ENCODE measurements at places on chromosomes 2 and 18.

GRCh38 chr18:9779630-9780029 is 71.5 kb downstream of the RAB31 start:
- DNase-seq: no peak

DNA sequence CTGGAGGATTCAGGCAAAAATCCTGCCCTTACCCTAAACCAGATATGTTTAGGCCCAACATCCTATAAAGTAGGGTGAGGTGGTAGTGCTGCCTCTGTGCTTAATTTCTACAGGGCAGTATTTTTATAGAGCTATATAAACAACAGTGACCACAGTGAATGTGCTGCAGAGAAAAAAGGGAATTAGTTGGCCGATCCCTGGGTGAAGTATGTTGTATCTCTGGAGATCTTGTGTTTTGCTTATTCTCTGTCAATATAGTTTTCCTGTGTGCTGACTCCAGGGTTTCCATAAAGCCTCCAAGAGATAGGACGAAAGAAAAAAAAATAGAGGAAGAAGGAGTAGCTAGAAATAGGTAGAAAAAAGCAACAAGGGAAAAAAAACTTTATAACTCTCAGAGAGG is 88.9 kb upstream of the THOC1 start:
- no peak for DNase-seq

DNA sequence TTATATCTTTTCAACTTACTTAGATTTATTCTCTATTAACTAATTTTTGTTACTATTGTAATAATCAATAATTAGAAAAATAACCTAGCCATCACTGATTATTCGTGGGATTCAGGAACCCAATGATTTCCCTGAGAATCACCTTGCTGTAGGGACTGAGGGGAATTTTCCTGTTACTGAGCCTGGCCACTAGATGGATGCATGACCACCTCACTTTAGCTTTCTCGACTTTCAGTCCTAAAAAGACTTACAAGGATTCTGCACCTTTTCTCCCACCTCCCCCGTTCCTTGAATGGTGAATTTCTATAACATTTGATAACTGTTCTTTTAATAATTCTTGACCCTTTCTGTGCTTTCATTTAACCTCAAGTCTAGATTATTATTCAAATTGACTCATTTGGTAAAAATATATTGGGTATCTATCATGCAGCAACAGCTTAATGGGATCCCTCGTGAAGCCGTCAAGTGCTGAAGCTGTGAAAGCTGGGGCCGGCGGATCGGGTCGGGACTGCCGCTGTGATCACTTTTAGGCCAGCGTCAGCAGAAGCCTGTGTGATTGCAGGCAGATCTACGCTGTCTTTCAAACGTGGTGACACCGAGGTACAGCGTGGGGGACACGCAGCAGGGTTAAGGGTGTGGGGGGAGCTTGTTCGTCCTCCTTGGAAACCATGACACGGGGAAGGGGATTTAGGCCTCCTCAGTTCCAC is 38.8 kb upstream of the TMEM18 start:
- DNase-seq: no peak

DNA sequence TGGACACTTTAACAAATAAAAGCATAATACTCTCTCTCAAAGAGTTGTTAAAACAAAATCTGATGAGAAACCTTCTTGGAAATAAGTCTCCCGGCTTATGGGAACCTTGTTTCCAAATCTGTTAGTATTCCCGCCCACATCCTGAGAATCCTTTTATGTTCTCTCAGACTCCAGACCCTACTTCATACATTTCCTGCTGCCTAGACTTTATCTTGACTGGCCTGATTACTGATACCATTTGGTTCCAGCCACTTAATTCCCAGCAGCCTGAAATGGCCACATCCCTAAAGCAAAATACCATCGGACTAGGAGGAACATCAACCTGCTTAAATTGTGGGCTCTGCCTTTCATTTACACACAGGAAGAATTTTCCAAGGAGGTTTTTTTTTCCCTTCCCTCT is 79.1 kb upstream of the CYP1B1 start:
- no peak for DNase-seq

DNA sequence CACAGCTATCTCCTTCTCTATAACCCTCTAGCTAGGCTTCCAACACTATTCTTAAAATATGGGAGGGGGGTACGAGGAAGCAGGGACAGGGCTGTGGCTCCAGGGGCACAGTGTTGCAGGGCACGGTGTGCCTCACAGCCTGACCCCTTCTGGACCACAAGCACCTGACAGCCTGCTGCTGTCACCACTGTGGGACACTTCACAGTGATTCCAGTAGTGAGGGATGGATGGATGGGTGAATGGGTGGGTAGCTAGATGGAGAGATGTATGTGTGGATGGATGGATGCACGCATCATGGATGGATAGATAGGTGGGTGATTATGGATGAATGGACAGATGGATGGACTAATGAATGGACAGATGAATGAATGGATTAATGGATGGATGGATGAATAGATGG is 21.6 kb downstream of the PXDN start:
- DNase-seq: no peak

GRCh38 chr2:75007819-75008218 is 49.4 kb downstream of the POLE4 start:
- no peak for DNase-seq

DNA sequence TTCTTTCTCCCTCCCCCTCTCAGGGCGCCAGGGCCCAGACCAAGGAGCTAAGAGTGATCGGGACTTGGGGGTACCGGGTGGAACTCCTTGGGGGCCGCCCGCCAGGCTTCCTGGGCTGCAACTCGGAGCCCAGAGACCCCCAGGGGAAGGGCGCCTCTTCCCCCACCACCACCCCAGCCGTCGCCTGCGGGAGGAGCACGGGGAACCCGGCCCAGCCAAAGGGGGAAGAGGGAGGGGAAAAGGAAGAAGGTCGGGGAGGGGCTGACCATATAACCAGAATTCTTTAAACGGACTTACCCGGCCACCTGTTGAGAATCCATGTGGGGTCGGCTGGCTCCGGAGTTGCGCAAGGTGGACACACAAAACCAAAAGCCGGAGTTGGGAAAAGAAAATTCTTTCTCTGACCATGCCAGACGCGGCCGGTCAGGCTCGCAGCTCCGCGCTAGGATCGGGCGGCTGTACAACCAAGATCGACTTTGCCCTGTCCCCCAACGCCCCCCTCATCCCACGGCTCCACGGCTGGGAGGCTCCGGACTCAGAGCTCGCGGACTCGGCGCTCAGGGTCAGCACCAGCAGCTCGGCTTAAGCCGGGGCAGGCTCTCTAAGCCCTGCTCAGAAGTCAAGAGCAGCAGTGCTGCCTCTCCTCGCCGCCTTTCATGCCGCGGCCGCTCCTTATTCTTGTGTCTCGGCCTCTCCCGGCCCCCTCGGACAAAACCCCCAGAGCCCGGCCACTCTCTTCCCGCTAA is 6.3 kb upstream of the SIX3 start:
- DNase-seq: no peak

- no peak for DNase-seq
Observed at GRCh38 chr2:8722986-8723385, 41.1 kb downstream of the ID2 start.

DNA sequence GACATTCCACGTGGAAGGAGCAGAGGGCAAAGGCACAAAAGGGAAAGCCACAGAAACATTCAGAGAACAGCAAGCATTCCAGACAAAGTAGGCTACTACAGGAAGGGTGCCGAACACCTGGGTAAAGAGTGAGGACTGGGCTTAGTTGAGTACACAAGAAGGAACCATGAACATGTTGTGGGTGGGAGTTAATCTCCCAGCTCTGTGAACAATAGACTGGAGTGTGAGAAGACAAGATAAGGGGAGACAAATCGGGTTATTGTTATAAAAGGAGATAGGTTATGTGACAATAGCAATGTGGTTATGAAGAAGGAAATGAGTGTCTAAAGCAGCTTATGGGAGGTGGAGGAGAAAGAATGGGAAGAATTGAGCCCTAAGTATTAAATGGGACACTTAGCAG is 70.0 kb downstream of the DPP4 start:
- DNase-seq: no peak

DNA sequence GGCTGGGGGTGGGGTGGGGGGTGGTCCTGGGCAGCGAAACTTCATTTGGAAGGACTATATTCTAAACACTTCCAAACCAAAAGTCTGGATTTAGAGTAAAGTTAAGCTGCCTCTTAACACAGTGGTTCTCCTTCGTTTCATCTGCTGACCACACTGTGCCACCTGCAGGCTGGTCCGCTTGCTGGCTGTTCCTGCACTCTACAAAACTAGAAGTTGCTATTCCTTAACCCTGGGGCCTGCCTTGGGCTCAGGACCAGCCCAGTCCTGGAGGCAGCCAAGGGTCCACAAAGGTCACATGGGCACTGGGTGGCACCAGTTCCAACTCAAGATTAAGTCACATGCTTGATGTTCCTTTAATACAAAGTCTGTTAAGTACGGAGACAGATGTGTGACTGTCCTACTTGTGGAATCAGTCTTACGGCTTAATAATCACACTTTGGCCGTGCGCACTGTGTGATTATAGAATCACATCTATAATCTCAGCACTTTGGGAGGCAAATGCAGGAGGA is 195.4 kb downstream of the FAM210A start:
- no peak for DNase-seq

DNA sequence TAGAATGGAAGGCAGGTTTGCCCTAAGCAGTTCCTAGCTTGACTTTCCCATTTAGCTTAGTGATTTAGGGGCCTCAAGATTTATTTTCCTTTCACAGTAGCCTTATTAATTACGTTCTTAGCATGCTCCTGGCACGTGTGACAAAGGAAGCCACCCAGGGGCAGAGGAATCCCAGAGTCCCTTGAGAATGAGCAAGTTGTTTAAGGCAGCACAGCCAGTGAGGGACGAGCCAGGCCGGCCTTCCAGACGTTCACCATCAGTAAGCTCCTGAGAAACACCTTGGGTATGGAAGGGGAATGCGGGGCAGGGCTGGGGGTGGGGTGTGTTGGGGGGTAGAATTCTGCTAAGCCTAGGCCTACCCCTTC is 76.3 kb downstream of the SOWAHC start:
- no peak for DNase-seq

GRCh38 chr2:45974056-45974455 is 322.6 kb downstream of the PRKCE start:
- no peak for DNase-seq

DNA sequence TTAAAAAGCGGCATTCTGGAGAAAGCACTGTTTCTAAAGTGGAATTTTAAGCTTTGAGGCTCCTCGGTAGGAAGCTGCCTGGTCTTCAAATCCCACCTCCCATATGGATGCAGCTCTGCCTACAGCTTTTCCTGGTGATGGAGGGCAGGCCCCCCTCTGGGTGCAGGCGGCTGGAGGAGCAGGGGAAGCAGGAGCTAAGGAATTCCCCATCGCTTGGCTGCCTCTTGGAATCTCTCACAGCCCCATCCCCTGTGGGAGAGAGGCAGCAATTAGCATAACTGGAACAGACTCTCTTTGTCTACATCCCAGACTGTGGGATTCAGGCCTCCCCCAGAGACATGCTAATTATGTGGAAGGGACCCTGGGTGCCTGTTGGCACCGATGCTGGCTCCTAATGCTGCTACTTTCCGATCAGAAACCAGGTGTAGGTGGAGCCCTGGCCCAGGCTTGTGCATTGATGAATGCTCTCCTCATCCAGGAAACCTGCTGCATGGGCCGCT is 51.3 kb downstream of the LIPG start:
- no peak for DNase-seq

DNA sequence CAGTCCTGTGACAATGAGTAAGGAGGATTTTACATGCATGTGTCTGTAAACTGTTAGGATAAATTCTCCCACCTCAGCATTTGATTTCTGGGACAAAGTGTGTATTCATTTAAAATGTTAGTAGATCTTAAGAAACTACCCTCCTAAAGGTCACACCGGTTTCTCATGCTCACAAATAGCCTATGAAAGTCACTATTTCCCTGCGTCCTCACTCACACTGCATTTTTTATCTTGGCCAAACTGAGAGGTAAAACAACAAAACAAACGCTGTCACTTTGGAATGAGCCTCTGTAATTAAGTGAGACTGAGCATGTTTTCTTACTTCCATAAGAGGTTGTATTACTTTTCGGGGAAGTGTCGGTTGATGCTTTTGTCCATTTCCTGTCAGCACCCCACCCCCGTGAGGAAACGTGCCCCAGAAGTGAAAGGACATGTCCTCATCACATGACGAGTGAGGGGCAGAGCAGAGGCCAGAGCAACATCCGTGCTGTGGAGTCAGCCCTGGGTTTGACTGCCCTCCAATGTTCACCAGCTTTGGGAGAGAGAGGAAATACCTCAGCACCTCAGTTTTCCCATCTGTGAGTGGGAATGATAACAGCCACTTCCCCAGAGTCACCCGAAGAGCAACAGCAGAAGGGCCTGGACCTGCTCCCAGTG is 3.1 kb downstream of the GYPC start:
- DNase-seq: peak; percentile 59

DNA sequence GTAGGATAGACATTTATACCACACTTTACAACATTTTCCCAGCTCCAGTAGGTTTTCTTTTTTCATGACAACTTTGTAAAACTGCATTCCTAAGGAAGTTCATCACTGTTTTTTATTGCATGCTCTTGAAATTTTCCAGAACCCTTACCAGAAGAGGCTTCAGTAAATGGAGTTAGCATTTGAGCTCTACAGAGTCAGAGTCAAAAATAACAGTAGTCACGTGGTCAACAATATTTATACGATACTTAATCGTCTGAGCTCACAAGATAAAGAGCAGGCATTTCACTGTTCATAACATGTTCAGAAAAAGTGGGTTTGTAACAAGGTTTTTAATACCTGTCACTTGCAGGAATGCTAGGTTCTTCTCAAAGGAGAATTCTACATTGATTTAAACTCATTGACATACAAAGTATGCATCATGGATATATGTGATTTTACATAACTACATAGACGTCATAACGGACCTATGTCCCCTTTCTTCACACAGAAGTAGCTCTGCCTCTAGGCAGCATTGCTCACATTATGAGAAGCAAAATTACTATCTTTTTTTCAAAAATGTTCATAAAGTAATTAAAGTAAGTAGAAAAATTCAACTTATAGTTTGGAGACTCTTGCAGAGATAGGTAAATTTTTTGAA is 187.0 kb upstream of the COL3A1 start:
- DNase-seq: no peak

DNA sequence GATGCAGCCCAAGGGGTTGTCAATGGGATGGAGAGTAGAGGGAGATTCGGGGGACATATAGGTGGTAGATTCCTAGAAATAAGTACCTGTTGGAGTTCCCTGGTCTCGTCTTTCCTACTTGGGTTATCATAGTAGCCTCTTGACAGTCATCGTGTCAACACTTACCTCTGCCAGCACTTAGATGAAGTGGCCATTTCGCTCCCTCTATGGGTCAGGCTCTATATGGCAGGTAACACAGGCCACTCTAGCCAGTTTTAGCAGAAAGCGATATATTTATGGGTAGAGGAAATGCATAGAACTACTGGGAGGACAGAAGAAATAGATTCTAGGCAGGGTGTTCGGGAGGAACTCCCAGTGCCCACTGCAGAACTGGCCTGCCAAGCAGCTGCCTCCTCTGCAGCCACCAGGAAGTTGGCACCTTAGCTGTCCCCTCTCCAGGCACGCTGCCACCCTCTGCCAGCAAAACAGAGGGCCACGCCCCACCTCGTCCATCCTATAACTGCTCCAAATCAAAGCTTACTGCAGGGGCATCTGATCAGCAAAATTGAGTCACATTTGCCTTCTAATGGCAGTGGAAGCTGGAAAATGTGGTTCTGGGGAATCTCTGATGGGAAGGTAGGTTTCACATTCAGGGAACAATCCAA is 181.3 kb downstream of the INSIG2 start:
- no peak for DNase-seq

- no peak for DNase-seq
Observed at GRCh38 chr18:67969458-67969857, 452.9 kb upstream of the DSEL start.

Data from stimulated activated CD4-positive, alpha-beta T cell treated with anti-CD3 and anti-CD28 coated beads, TNF-alpha, amount 100 ng/mL, for 24 hours (primary cell).